Heart left ventricle (tissue), 16 donors: ENCODE measurements at places on chromosomes 3 and 15. TPM values are rescaled to one million over a fixed set of nuclear protein-coding genes. Genes with fewer than 3 reads are reported as not detected.

SNRPN gene
- 253 TPM for polyA plus RNA-seq

DNA sequence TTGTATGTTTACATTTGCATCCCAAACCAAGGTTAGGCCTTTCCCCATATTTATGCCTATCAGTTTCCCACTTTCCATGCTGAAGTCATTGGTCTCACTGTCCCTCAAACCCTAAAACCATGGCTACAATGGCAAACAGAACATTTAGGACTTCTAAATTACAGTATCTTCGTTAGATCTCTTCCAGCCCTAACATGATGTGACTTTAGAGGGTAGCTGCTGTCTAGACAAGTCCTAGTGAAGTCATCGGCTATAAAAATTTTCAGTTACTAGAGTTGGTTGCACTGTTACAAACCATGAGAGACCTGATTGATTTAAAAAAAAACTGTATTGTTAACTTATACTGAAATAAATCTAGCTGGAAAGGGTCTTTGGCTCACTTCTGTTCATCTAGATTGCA, 54.6 kb downstream of the TM4SF4 start:
- no peak for DNase-seq

ATP10A gene
- 0.53 TPM for polyA plus RNA-seq

DNA sequence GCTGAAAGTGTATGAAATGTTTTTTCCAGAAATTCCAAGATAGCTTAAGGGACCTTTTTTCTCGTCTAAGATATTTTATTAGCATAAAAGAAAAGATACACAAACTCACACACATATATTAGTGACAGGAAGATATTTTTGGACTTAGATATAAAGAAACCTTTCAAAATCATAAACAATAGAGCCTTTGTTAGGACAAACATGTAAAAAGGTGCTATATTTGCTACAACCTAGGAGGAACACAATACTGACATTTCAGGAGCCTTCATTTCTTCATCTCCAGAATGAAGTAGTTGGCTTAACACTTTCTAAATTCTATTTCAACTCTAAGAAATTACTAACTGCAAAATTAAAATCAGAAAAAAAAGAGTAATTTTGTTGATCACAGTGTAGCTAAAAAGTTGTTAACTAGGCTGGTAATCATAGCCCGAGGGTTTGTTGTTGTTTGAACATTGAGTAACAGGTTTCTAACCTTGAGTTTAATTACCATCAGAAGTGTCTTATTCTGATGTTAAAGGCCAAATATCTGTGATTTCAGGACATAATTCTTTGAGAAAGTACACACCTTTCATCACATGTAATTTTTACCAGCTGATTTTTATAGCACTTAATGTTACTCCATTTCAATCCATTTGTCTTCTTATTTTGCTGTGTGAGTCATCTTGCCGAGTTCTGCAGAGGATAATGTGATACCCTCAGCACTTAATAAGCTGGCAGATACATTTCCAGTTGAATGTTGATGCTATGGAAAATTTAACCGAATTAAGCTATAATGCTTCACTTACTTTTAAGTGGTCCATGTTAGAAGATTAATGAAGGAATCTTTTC, 97.3 kb downstream of the MBNL1 start:
- DNase-seq, result no peak

DNA sequence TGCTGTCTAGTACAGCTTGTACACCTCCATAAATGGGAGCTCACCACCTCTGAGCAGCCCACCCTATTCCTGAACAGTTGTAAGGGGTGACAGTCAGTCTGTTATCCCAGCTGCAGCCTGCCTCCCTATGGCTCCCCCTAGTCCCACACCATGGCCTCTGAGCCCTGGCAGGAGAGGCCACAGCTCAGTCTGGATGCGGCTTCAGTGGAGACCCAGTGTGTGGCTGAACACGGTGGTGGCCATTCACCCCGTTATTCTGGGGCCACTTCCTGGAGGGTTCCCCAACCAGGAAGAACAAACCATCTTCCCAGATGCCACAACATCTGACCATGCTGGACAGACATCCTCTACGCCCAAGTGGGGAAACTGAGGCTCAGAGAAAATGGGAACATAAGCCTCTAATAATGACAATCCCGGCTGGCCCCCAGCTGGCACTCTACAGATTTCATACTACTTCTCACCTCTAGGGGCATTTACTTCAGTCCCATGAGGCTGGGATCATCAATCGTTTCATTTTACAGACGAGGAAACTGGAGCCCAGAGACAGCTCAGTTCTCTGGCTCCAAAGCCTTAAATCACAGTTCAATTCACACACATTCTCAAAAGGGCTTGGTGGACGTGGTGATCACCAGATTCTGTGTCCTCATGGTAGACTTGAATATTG, 9.2 kb upstream of the GRIP2 start:
- DNase-seq, result peak; percentile 15

- no peak for DNase-seq
These were observed 105.9 kb upstream of the FAM3D start for GRCh38 chr3:58772462-58772861.
